ENCODE measurements at places on chromosomes 11 and 22. TPM values are rescaled to one million over a fixed set of nuclear protein-coding genes. Genes with fewer than 3 reads are reported as not detected.
A peak's percentile ranks its signal among the peaks of the same experiment; 100 is the strongest.

The GNG3 gene
- total RNA-seq = not detected

DNA sequence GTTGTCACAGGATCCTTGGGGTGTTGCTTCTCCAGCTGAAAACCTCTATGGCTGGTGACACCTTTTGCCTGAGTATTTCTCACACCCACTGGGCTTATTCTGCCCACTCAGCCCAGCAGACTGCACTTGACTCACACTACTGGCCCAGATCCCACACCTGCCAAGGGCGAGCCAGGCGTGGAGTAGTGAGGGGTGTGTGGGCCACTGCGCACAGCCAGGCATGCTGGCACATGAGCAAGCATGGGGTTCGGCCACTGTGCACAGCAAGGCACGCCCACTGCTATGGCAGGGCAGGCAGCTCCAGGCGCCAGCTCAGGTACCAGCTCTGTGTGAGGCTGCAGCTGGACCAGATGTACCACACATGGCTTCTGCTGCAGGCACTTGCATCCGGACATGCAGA, 116.5 kb upstream of the MTNR1B start:
- DNase-seq = no peak

The LRRC4C gene
- not detected for total RNA-seq

DNA sequence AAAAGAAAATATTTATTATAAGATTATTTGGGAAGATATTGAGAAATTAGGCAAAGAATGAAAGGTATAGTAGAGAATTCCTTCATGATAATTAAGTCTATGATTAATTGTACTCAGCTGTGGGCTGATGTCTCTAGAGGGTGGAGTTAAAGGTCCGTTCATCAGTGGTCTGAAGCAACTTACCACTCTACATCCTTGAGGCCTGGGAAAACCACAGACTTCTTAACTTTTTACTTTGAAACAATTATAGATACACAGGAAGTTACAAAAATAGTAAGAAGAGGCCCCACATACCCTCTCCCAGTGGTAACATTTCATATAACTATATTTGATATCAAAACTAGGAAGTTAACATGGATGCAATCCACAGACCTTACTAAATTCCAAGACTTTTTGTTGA, 167.0 kb upstream of the NECTIN1 start:
- no peak for DNase-seq

The RIMBP3B gene
- 4.0 TPM for total RNA-seq

The TMEM86A gene
- 4.0 TPM for total RNA-seq

The MYRF gene
- 1.6 TPM for total RNA-seq

DNA sequence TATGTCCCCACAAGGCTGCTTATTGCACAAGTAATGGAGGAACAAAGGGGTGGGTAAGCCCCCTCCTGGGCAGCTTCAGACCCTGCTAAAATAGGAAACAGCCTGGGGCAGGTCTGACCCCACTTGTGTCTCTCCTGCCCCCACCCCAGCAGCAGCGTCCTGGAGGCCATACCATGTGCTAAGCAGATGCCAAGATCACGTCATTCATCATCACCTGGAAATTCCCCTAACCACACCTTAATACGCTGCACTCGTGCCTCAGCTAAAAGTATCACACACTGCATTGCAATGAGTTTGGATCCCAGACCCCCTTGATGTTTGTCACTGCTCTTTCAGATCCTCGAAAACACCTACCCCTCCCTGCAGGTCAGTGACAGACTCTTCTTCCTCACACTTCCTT, 27.8 kb upstream of the GGTLC2 start:
- no peak for DNase-seq

The CHRM1 gene
- not detected for total RNA-seq

GRCh38 chr11:10398525-10398924, 56.5 kb upstream of the AMPD3 start:
- DNase-seq = no peak

- DNase-seq = peak; percentile 27
Measured at GRCh38 chr22:18000441-18001039, 23.8 kb downstream of the MICAL3 start.

- DNase-seq = no peak
Measured at GRCh38 chr11:72012897-72013721, 14.4 kb downstream of the IL18BP start.

GRCh38 chr22:20904008-20904979, 12.9 kb upstream of the CRKL start:
- no peak for DNase-seq

- no peak for DNase-seq
Measured at GRCh38 chr22:28141614-28142013, 222.6 kb upstream of the PITPNB start.

DNA sequence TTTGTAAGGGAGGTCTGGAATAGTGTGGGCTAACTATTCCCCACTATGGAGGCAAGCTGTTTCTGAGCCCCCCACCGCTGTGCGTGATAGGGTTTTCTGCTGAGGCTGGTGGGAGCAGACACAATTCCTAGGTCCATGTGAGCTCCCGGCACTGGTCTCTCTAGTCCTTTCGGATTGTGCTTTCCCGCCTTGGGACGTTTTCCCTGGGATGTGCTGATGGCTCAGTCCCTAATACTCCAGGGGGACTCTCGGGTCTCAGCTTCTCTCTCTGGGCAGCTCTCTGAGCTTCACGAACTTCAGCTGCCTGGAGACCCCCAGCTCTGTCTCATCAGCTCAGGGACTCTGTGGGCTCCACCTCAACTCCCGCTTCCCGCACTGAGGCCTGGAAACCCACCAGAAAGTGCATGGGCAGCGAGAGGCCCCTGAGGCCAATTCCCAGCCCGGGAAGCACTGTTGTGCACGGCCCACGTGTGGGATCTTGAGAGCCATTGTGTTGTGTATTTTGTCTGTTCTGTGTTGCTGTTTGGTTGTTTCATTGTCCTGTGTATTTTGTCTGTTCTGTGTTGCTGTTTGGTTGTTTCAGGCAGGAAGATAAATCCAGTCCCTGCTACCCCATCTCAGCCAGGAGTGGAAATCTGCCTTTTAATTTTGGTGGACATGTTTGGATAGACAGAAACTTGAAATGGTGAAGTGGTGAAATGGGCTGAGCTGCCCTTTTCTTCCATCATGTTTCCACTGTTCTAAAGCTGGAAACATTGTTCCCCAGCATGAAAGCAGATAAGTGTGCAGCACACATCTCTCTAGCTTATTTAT, 12.7 kb upstream of the TNNT3 start:
- DNase-seq = no peak

The ACRV1 gene
- not detected for total RNA-seq

DNA sequence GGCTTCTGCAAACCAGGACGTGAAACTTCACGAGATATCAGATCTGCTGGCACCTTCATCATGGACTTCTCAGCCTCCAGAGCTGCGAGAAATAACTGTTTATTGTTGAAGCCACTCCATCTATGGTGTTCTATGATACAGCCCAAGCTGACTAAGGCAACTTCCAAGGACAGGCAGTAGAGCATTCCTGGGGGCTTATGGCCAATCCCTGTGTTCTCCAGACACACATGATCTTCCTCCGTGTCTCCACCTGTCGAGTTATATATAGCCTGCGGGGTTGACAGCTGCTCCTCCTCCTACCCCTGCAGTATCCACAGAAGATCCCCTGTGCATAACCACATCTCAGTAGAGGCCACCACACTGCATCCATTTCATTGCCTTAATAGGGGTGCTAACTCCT, 11.0 kb downstream of the TP53AIP1 start:
- DNase-seq = no peak

- no peak for DNase-seq
Measured at GRCh38 chr11:118521892-118522311, 5.4 kb upstream of the TTC36 start.

The DMC1 gene
- 1.1 TPM for total RNA-seq

DNA sequence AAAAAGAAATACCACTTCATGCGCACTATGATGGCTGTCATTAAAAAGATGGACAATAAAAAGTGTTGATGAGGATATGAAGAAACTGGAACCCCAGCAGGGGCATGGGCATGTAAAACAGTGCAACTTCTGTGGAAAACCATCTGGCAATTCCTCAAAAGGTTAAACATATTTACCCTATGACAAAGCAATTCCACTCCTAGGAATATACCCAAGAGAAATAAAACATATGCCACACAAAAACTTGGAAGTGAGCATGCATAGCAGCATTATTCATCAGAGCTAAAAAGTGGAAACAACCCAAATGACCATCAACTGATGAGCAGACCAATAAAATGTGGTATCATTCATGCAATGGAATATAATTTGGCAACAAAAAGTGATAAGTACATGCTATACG, 50.1 kb downstream of the LRRC32 start:
- DNase-seq = no peak

DNA sequence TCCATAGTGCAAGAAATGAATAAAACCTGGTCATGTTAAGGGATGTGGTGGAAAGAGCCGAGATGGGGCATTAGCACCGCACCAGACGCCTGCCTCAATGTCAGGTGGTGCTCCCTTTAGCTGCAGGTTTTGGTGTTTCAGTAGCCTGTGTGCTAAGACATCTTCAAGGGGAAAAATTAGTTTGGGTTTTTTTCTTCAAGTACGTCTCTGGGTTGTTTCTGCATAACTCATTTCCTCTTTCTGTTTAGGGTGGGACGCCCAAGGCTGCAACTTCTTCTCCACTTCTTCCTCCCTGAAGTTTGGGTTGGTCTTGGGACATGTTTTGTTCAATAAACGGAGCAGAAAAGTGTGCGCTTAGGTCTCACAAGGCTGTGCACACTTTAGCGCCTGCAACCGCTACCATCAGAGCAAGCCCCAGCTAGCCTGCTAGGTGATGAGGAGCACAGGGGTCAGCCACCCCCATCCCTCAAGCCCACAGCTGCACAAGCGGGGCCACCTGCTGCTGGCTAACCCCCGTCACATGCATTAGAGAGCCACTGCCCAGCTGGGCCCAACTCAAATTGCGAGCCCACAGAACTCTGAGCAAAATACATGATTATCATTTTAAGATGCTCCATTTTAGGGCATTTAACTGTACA, 1495.7 kb downstream of the TBC1D22A start:
- DNase-seq = no peak

DNA sequence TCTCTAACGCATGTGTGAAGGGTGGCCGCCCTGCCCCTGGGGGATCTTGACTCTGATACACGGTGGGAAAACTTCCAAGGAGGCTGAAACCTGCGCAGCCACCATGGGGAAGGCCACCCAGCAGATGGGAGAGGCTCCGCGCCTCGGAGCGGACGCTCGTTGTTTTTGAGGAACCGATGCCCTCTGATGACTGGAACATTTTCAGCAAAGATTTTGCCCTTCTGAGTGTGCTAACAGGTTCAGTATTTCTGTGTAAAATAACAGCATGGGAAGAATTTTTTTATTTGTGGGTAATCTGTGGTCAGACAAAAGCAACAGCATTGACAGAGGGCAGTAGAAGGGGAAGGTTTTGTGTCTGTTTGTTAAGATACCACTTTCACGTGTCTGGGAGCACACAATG, 16.7 kb downstream of the MB start:
- DNase-seq = no peak

DNA sequence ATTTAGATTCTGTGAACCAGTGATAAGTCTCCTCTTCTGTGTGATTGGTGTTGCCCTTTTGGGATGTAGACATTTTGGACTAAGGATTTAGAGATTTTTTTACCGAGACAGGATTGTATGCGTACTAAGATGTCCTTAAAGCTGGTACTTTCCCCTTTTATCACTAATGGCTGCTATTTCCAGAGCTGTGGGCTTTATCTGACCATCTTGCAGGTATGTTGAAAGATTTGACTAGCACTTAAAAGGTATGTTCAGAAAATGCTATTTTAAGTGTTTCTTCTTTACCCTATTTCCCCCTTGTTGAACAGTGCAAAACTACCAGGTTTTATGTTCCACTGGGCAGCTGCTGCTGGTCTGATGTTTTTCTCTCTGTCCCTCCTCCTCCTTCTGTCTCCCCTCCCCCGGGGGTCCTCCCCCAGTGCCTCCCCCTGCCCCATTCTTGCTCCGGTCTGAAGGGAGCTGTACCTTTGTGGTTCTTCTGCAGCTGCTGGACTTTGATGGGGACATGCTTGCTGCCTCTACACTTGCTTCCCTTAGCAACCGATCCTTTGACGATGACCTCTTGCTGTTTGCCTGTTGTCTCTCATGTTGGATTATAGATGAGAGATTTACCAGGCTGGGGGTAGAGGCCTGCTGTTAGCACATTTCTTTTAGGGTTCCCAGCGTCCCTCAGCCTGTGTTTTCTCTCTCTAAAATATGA, 59.6 kb downstream of the ZNRF3 start:
- no peak for DNase-seq

The TYR gene
- total RNA-seq = not detected

GRCh38 chr11:102346748-102347461, at the start of gene BIRC2:
Gene BIRC2, plus strand, starts transcription at chr11:102347214. Its CDS starts 2,641 bp downstream, at chr11:102349855.
- DNase-seq = peak; percentile 97

- no peak for DNase-seq
Measured at GRCh38 chr11:119681361-119681910, 47.6 kb downstream of the NECTIN1 start.

- DNase-seq = peak; percentile 11
Measured at GRCh38 chr11:128036006-128036405, 551.4 kb downstream of the ETS1 start.

The OAF gene
- 1.5 TPM for total RNA-seq

DNA sequence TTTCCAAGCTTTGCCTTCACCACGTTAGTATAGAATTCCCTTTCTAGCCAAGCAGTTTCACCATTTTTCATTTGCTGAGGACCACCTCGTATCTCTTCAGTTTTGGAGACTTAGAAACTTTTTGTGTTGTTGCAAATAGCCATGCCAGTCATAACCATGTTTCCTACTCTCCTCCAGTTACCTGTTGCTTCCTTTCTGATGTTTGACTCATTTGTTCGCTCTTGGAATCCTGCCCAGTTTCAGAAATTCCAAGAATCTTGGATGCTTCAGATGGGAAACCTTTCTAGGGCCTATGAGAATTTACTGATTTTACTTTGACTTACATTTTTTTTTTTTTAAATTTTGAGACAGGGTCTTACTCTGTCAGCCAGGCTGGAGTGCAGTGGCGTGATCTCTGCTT, 65.4 kb downstream of the PPP6R3 start:
- no peak for DNase-seq

The AQP11 gene
- total RNA-seq = 0.35 TPM

- no peak for DNase-seq
Measured at GRCh38 chr11:30522536-30523243, 63.5 kb downstream of the MPPED2 start.

- DNase-seq = no peak
Measured at GRCh38 chr22:21051831-21052400, 6.2 kb downstream of the LRRC74B start.

- DNase-seq = no peak
Measured at GRCh38 chr11:64241491-64242374, 838 bp downstream of the FKBP2 start.

DNA sequence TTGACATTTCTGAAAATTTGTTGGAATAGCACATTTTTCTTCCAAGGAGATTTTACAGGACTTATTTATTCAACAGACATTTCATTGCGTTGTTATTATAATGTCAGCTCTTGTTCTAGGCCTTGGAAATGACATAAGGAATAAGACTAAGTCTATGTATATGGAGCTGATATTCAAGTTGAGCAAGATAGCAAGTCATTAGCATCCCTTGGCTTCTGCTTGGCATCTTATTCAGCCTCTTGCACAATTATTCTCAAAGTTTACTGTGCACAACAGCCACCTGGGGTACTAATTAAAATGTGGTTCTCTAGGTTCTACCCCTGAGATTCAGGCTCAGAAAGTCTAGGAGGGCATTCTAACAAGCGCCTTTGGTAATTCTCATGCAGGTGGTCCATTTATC, 304.8 kb upstream of the DDI1 start:
- DNase-seq = no peak

Measured in CD4-positive, alpha-beta memory T cell (primary cell).